Activated CD4-positive, alpha-beta T cell treated with anti-CD3 and anti-CD28 coated beads, Interleukin-2, amount 10 ng/mL, durations not matched to agents 7 days and 5 days (primary cell): ENCODE measurements at places on chromosomes 6 and 20. TPM values are rescaled to one million over a fixed set of nuclear protein-coding genes. Genes with fewer than 3 reads are reported as not detected.

Gene PROCR
- total RNA-seq = 0.50 TPM

DNA sequence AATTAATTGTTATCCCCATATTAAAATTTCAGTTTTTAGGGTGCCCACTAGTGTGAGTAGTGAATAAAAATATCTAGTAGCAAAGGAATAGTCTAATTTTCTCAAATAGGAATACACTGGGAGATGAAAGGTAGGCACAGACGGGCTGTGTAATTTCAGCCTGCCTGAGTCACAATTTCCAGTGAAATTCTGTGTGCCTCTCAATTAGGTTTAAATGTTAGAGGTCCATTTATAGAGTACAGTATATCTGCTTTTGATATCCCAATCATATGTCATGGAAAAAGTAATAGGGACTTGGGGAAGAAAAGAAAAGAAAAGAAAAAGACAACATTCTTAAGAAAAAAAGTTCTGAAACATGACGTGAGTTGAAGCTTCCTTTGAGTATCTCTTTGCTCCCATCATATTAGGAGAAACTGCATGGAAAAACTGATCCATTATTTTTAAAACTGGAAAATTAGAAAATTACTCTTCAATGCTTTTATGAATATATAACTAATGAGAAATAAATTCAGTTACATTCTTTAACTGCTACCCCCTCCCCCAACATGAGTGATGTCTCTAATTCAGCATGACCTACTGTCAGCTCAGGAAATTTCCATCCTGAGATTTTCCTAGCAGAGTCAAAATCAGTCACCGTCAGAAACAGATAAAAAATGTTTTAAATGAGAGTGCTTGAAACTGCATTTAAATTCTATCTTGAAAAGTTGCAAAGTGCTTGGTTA, 473.8 kb upstream of the HSF2 start:
- H3K4me1 ChIP-seq = peaks cover 5% of the 10 kb centered on the region
- DNase-seq = no peak
- H3K4me3 ChIP-seq = no peak overlapping the region
- no peaks in the 10 kb centered on the region for H3K27me3 ChIP-seq
- no peaks in the 10 kb centered on the region for H3K36me3 ChIP-seq

Gene SYNJ2
- total RNA-seq = 39.0 TPM

GRCh38 chr6:134070271-134070670, 17.8 kb upstream of the SLC2A12 start:
- DNase-seq = no peak
- no peaks in the 10 kb centered on the region for H3K36me3 ChIP-seq
- peaks cover under 1% of the 10 kb centered on the region for H3K27me3 ChIP-seq
- H3K4me1 ChIP-seq = no peaks in the 10 kb centered on the region

DNA sequence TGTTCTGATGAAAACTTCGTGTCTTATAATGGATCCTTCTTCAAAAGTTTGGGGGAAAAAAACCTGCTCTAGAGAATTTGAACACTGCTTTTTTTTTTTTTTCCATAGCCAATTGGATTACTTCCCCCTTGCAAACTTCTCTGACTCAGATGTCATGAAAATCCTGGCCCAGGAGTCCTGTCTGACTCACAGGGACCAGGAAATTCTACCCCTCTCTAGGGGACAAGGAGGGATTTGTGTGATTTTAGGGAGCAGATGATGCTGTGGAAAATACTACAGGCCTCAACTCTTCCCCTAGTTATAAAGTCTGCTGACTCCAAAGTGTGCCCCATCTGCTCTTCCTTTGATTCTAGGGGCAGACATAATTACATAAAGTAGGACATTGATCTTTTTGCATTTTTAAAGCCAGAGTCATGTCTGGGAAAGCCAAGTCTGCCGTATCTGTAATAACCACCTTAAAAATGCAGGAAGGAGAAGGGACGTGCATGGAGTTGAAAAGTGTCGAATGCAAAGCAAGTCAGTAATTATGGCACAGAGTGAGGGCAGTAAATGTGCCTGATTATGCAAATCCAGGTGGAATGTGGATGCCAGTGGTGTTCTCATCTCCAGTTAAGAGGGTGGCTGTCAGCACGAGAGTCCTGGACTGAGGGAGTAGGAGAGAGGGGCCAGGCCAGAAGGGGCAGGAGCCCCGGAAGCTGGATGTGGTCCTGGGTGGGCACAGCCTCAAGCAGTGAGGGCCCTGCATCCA, 144.3 kb upstream of the SULF2 start:
- H3K4me3 ChIP-seq = no peak overlapping the region
- no peaks in the 10 kb centered on the region for H3K4me1 ChIP-seq
- H3K27ac ChIP-seq = no peak overlapping the region
- peaks cover 7% of the 10 kb centered on the region for H3K27me3 ChIP-seq

DNA sequence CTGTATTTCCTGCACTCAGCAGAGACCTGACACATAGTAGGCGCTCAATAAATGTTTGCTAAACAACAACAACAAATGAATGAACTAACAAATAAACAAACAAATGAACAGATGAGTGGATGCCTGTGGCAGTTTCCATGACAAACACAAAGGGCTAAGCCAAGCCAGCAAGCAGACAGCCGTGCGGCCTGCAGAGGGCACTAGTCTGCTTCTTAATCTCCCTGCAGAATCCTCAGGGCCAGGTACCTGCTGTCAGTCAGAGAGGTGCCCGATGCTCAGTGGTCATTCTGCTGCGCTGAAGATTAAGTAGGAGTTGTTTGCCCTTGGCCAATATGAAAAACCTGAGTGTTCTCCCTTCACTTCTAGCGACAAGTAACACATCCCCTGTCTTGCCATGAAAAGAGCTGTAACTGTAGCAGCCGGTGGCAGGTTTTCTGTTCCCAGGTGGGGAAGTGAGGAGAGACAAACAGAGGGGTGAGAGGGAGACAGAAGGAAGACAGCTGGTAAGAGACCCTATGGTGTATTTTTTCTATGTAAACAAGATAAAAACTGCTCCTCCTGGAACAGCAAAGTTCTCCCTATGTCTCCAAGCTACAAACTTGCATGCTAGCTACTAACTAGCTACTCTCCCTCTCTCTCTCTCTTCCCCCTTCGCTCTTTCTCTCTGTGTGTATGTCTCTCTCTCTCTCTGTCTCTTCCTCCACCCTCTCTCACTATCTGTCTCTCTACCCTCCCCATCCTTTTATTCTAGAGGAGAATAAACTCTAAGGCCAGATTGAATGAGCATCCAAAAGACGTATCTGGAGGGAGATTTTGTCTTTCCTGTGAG, at the start of gene MC3R:
Gene MC3R, plus strand, starts transcription at position 779 of the 829 bp plus-strand sequence. CDS start 112 bp downstream, outside the sequence.
- DNase-seq = peak; percentile 52
- no peak within 1 kb of the TSS for H3K27ac ChIP-seq
- no peak within 1 kb of the TSS for H3K4me3 ChIP-seq
- H3K27me3 ChIP-seq = peaks cover 15% of the 10 kb centered on the region
- H3K36me3 ChIP-seq = no peaks in the 10 kb centered on the region
- H3K4me1 ChIP-seq = no peaks in the 10 kb centered on the region

GRCh38 chr6:5898102-5898501, 108.6 kb downstream of the NRN1 start:
- no peak overlapping the region for H3K4me3 ChIP-seq
- H3K36me3 ChIP-seq = no peaks in the 10 kb centered on the region

DNA sequence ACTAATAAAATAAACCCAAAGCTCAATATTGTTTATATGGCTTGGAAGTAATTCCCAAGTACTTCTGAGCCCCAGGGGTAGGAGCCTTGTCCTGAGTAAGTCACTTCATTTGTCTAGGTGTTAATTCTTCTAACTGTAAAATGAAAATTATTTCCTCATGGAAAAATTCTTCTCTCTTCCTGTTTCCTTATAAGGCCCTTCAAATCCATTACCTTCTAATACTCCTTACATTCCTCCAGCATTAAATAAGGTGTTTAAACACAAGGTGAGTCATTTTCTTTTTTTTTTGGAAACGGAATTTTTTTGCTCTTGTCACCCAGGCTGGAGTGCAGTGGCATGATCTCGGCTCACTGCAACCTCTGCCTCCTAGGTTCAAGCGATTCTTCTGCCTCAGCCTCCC, 41.9 kb downstream of the PRR18 start:
- no peaks in the 10 kb centered on the region for H3K36me3 ChIP-seq
- peaks cover 7% of the 10 kb centered on the region for H3K27me3 ChIP-seq
- DNase-seq = no peak
- no peaks in the 10 kb centered on the region for H3K4me1 ChIP-seq
- no peak overlapping the region for H3K27ac ChIP-seq

GRCh38 chr6:158752613-158753012, 66.6 kb downstream of the EZR start:
- no peak overlapping the region for H3K4me3 ChIP-seq
- peaks cover 4% of the 10 kb centered on the region for H3K4me1 ChIP-seq
- no peaks in the 10 kb centered on the region for H3K27me3 ChIP-seq
- no peak for DNase-seq
- no peak overlapping the region for H3K27ac ChIP-seq

- no peak overlapping the region for H3K4me3 ChIP-seq
- peaks cover 1% of the 10 kb centered on the region for H3K36me3 ChIP-seq
- H3K4me1 ChIP-seq = peaks cover 7% of the 10 kb centered on the region
- DNase-seq = no peak
Observed at GRCh38 chr6:155194399-155194798, 69.4 kb upstream of the CLDN20 start.

- H3K4me3 ChIP-seq = no peak overlapping the region
- DNase-seq = peak; percentile 8
- H3K27me3 ChIP-seq = peaks cover 18% of the 10 kb centered on the region
- no peaks in the 10 kb centered on the region for H3K36me3 ChIP-seq
Observed at GRCh38 chr6:38773338-38773737, 58.2 kb downstream of the DNAH8 start.
